ENCODE measurements at places on chromosomes 7 and 10.

DNA sequence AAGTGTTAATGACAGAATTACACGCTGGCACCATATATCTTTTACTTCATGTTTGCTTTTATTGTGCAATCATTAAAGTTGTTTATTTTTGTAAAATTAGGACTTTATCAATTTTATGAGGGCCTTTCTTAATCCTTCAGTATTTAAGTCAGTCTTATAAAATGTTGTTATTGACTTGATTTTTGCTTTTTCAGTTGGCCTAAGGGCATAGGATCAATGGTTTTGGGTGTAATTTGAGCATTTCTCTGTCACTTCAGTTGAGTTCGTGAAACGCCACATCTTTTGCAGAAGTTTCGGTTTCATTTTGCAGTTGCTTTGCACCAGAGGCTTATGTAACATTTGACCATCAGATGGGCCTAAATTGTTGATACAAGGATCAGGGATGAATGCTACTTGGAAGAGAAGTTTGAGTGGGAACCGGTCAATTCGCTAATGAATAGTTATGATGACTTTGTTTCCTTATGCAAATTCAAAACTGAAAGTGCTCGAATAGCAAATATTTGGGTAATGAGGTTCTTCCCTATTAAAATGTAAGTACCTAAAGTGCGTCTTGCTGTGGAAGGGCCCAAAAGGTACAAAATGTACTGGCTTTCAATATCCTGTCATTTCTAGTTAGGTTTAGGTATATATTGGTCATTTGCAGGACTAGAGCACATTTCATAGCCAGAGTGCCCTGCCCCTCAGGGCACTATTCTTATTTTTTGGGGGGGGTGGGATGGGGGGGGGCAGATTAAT is 340.9 kb downstream of the LRMDA start:
- no peak for DNase-seq

- DNase-seq = no peak
Measured at GRCh38 chr10:102596506-102596971, 47.7 kb upstream of the TRIM8 start.

GRCh38 chr10:22346096-22346661 is 883 bp downstream of the SPAG6 start:
- DNase-seq = no peak

DNA sequence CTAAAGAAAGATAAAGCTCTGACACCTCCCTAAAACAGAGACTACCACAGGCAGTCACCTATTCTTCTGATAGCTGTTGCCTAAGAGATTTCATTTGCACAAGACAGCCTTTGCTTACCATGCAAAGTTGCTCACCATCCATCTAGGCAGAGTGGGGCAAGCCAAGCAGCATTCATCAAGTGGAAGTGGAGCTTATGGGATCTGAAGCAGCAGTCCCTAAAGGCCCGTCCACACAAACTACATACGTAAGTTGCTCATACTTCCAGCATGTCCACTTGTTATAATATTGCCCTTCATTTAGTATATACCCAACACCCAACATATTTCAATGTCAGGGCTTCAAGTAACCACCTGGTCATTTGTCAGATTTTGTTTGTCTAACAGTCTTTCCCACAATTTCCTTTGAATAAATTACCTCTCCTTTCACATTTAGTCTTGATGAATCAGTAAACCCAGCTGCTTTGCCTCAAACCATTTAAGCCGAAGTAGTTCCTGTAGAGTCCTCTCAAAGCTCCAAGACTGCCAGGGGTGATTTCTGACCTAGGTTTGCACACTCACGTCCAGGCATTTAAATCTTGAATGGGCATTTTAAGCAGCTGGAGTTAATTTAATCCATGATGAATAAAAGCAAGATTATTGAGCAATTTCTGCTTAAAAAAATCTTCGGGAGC is 67.9 kb downstream of the ATAD1 start:
- DNase-seq = no peak

DNA sequence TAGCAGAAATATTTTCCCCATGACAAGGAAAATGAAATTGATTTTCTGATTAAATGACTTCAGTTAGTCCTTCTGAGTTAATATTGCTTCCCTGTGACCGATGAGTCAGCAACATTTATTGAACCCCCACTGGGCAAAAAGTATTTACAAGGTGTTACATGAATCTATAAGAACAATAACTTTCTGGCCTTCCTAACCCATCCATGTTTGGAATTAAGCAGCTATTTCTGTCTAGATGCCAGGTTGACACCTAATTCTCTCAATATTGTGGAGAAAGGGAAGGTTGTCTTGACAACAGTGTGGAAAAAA is 112.9 kb upstream of the JAZF1 start:
- DNase-seq = no peak

DNA sequence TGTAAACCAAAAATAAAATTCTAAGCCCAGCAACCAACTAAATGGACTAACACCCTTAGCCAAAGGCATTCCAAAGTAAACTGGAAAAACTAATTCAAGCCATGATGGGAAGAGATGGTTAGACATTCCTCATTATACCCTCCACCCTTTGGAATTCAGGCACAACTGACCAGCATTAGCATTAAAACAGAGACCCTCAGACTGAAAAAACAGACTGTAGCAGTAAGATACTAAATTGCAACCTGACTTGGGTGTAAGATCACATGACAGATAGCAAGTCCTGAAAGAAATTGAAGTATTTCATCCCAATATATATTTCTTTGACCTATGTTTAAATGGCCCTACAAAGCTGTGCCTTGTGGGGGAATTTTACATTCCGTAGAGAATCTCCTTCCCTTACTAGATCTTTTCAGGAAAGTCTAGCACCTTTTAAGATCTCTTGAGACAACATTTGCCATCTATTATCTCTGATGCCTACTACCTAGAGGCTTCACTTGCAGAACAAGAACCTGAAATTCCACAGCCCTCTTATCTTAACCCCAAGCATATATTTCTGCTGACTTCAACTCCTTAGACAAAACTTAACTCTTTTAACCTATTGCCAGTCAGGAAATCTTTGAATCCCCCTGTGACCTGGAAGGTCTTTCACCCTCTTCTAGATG is 750.2 kb upstream of the IGFBP3 start:
- DNase-seq = no peak

- peak; percentile 29 for DNase-seq
Measured at GRCh38 chr10:128861018-128861901, 605.8 kb upstream of the MGMT start.

- peak; percentile 22 for DNase-seq
Measured at GRCh38 chr7:4006687-4007086, 675.4 kb upstream of the FOXK1 start.

- DNase-seq = no peak
Measured at GRCh38 chr10:116761883-116762282, 19.5 kb upstream of the HSPA12A start.

- DNase-seq = no peak
Measured at GRCh38 chr7:130187360-130187759, 17.8 kb downstream of the TMEM209 start.

DNA sequence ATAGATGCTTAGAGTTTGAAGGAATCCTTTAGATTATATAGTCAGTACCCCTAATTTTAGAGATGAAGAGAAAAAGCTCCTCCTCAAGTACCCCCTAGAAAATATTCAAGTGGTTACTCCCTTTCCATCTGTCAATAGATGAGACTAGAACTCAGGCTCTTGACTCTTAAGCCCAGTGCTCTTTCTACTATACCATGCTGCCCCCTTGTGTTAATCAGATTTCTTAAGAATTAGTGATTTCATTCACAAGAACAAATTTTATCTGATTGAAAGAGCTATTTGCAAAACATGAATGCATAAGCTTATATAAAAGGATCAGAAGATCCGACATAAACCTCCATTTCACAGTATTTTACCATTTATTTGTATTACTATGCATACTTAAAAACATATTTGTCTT is 179.3 kb downstream of the TFEC start:
- DNase-seq = no peak

- DNase-seq = no peak
Measured at GRCh38 chr10:102393411-102394078, 2.0 kb upstream of the NFKB2 start.

- DNase-seq = peak; percentile 68
Measured at GRCh38 chr10:72044417-72045041, 43.8 kb downstream of the SPOCK2 start.

DNA sequence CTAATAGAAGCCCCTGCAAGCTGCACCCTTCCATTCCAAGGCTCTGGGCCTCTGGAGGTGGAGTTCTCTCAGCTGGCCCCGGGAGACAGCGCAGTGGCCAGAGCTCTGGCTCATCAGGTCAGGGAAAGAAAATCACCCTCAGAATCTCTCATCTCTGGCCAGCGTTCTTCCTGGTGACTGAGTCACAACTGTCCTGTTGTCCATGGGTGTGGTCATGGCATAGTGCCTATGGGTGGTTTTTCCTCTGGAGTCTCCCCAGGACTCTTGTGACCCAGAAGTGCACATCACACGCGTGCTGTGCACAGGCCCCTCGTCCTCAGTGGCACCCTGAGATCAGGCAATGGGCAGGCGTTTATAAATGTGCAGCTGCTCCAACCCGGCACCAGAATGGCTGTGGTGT is 27.4 kb upstream of the FXYD4 start:
- no peak for DNase-seq

GRCh38 chr10:36057180-36057579 is 415.1 kb upstream of the FZD8 start:
- no peak for DNase-seq

DNA sequence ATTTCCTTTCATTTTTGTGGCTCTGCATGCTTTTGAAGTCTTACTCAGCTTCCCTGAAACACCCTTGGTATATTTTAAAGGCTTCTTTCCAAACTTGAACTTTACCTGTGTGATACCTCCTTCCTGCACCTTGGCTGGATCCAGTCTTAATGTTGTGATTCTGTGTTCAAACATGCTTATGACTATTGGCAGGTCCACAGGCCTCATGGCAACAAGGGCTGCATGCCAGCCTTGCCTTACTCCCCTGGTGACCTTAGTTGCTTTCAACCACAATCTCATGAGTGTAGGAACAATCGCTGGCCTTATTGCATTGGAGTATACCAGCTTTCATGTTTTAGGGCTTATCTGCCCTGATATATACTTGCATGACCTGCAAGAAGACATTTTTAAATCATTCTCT is 238.7 kb downstream of the KIF20B start:
- DNase-seq = no peak

- no peak for DNase-seq
Measured at GRCh38 chr10:52027055-52027705, 286.9 kb upstream of the DKK1 start.

DNA sequence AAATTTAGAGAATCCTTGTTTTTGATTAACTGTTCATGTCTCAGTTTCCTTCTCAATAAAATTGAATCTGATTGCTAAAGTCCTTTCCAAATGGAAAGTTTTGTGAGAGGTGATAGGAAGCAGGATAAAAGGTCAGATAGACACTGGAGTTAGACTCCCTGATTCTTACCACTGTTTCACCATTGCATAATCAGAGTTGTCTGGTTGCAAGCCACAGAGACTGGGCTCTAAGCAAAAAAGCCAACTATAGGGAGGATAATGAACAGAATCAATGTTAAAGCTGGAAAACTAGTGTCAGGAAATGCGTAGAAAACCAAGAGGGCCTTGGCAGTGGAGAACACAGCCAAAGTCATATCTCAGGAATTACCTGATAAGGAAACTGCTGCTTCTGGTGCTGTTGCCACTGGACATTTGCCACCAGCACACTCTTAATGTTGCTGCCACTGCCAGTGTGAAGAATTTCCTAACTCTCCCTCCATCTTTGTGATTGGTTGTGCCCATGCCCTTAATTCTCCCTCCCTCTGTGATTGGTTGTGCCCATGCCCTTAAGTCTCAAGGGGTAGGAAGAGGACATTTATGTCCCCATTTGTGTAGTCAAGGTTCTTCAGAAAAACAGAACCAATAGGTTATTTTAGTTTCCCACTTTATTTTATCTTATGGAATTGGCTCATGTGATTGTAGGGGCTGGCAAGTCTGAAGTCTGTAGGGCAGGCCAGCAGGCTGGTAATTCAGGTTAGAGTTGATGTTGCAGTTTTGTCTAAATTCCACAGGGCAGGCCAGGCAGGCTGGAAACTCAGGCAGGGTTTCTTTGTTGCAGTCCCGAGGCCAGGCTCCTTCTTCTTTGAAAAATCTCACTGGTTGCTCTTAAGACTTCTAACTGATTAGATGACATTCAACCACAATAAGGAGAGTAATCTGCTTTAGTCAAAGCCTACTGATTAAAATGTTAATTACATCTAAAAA is 639.0 kb downstream of the REEP3 start:
- DNase-seq = no peak

DNA sequence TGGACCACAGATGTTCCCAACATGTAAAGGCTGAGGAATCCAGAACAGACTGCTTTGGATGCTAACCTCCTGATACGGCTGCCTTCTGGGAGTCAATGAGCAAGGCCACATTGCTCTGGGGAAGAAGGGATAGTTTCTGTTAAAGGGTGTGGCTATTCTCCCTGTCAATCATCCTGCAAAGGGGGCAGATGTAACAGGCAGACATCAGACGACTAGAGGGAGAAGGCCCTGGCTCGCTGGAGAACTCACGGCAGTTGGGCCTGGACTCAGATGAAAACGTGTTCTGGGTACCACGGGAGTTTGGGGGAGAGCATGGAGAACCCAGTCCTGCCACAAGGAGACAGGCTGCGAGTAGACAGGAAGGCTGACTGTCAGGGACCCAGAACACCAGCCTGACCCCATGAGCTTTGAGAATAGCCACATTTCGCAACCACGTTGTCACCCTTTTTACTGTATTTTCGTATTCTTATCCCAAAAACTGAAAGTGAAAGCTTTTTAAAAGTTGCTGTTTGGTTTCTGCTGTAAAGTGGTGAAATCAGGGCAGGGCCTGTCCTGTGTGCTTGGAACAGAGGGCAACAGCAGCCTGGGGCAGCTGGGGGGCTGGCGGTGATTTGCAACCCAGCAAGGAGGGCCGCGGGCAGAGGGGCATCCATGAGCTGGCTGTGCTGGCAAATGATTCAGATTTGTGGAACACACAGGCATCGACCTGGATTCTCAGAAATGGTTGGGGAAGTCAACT is 95.3 kb downstream of the MYOF start:
- DNase-seq = no peak

DNA sequence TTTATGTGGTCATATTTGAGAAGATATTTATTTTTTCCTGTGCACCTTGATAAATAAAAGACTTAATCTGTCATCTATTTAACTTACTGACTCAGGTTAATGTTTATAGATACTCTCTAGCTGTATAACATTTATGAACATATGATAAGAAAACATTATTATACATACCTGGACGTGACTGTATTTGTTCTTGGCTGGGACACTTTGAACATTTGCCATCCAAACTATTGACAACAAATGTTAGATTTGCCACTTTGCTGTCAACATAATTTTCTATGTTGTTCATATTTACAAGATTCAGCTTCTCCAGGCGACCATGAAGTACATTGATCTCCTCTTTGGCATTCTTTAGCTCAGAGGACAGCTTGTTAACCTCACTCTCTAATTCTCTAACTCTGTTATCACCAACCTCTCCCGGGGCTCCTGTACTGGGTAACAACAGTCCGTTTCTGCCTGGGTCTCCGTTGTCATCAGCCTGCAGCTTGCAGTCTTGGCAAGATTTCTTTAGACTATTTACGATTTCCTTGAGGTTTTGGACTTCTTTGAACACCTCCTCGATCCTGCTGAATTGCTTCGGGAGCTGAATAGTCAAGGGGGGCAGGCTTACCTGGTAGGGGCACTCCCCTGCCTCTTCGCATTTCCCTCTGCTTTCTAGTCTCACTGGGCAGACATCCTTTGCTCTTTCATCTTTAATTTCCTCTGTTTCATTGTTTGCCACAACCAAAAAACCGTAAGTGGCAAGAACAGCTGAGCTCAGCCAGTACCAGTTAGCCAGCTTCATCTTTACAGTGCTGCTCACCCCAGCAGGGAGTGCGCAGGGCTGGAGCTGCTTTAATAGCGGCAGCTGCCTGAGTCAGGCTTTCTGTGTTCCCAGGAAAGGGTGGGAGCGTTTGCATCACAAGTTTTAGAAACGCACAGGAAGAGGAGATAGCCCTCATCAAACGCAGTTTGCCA is at the start of gene FGL2:
FGL2 (minus strand) TSS at position 807 of the 954 bp plus-strand sequence; CDS start at position 781, 26 bp downstream.
- DNase-seq = peak; percentile 59

- DNase-seq = peak; percentile 65
Measured at GRCh38 chr10:1360558-1361164, 304.5 kb downstream of the WDR37 start.

Data from right forelimb (tissue), 1 donor.